ENCODE measurements at places on chromosomes 13 and 19.
A peak's percentile ranks its signal among the peaks of the same experiment; 100 is the strongest.

DNA sequence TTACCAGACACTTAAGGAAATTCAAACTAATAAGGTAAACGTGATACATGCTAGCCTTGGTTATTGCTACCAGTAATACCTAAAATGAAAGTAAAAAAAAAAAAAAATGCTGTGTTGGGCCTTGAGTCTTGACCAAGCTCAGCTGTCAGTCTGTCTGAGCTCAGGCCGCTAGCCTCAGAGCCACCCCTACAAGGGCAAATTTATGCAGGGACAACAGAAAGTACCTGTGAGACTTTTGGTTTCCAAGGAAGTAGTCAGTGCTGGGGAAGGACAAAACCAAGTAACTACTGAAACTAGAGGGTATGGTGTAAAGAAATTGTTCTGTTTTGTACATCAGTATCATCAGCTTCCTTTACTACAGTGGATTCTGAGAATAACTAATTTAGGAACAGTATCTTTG, 134.3 kb upstream of the SLITRK5 start:
- no peak for DNase-seq

- no peak for DNase-seq
Observed at GRCh38 chr13:91355826-91356710, 8.6 kb downstream of the MIR17HG start.

DNA sequence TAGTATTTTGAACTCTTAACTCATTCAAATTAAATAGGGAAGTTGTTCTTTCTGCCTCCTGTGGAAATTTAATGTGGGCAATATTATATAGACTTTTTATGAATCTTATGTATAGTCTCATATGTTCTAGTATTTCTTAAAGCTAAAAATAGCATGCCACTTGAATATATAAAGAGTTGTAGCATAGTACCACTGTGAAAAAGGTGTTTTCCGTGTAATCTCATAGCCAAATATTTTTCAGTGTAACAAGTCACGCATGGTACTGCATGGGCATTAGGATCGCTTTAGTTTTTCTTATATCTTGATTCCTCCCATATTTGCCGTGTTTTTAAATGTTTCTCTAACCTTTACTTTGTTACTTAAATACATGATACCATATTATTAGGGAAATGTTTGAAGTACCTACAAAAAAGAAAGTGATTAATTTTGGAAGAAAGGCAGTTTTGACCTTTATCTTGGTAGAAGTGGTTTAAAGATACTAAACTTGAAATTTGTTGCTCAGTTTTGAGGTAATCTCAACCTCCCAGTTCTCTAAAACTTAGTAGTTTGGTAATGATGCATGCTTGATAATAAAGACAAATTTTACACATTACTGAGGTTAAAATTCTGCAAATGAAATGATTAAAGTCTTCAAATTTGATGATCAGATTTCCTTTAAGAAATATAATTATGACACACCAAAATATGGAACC, 81.2 kb downstream of the PAN3 start:
- no peak for DNase-seq

GRCh38 chr19:16210168-16210567, 12.5 kb downstream of the AP1M1 start:
- DNase-seq = no peak

DNA sequence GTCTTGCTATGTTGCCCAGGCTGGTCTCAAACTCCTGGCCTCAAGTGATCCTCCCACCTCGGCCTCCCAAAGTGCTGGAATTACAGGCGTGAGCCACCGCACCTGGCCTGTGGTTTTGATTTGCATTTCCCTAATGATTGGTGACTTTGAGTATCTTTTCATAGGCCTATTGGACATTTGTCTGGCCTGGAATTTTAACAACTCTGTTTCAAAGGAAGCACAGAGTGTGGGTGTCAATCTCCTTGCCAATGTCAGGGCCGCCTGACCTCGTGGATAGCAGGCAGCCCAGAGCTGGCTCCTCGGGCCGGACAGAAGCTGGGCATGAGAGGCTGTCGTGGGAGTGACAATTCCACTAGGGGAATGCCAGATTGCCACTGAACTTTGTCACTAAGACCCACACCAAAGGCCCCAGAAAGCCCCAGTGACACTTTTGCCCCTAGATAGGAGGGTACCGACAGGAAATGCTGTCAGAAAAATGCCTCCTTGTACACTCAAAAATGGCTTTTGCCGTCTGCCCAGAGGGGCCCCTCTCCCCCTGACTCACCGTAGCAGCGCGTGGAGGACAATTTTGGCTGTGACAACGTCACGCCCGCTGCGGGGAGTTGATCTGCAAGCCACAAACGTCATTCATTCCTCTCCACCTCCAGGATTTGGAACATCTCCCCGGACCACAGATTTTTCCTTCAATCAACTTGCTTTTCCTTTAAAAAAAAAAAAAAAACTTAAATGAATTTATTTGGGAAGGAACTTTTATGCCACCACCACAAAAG, 11.7 kb upstream of the ADGRE5 start:
- peak; percentile 62 for DNase-seq

- DNase-seq = no peak
Observed at GRCh38 chr19:10408511-10409283, 5.4 kb upstream of the CDC37 start.

GRCh38 chr19:1089891-1090290, 5.3 kb downstream of the POLR2E start:
- no peak for DNase-seq

GRCh38 chr19:3057275-3057714, 5.0 kb downstream of the TLE5 start:
- DNase-seq = no peak

- DNase-seq = peak; percentile 9
Observed at GRCh38 chr13:36736119-36736726, 62.4 kb downstream of the SERTM1 start.

DNA sequence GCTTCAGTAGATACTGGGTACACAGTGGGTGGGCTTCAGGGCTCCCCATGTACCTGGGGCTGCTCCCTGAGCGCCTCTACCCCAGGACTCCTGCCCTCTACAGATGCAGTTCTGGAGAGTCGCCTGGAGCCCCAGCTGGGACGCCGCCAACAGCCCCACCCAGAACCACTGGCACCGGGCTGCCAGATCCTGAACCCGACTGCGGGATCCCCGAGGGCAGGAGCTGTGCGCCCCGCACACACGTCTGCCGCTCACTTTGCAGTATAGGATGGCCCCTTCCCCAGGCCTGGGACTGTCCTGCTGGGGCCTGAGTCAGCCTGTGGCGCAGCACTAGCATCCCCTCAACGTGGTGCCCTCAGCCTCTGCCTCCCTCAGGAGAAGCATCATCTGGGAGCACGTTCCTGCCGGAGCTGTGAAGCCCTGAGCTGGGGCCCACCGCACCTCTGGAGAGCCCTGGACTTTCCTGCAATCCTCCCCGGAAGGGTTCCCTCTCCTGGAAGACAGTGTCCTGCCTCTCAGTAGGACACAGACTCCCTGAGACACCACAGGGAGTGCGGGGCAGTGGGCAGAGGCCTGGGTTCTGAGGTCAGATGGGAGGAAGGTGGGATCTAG, 3.7 kb downstream of the REXO1 start:
- no peak for DNase-seq

GRCh38 chr13:94243551-94243950, 235.9 kb downstream of the DCT start:
- no peak for DNase-seq

GRCh38 chr19:48456864-48457263, 1.5 kb downstream of the KCNJ14 start:
- DNase-seq = no peak

DNA sequence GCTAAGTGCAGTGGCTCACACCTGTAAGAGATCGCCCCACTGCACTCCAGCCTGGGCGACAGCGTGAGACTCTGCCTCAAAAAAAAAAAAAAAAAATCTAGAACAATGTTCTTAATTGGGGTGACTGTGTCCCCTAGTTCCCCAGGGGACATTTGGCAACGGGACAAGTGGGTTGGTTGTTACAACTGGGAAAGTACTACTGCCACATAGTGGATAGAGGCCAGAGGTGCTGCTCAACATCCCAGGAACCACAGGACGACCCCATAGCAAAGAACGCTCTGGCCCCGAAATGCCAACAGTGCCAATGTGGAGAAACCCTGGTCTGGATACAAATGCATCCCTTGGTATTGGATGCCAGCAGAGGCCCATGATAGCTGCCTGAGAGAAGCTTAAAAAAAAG, 11.8 kb downstream of the NLRP12 start:
- no peak for DNase-seq

- no peak for DNase-seq
Observed at GRCh38 chr19:33156334-33156733, 24.4 kb downstream of the WDR88 start.

- no peak for DNase-seq
Observed at GRCh38 chr13:112952759-112953551, 16.1 kb upstream of the MCF2L start.

GRCh38 chr13:80477661-80478443, 136.9 kb upstream of the SPRY2 start:
- no peak for DNase-seq

- no peak for DNase-seq
Observed at GRCh38 chr13:90205081-90205480, 1142.4 kb upstream of the MIR17HG start.

- no peak for DNase-seq
Observed at GRCh38 chr19:15701757-15702533, 25.9 kb upstream of the OR10H2 start.

GRCh38 chr19:28864024-28864503, 348.9 kb downstream of the UQCRFS1 start:
- no peak for DNase-seq

DNA sequence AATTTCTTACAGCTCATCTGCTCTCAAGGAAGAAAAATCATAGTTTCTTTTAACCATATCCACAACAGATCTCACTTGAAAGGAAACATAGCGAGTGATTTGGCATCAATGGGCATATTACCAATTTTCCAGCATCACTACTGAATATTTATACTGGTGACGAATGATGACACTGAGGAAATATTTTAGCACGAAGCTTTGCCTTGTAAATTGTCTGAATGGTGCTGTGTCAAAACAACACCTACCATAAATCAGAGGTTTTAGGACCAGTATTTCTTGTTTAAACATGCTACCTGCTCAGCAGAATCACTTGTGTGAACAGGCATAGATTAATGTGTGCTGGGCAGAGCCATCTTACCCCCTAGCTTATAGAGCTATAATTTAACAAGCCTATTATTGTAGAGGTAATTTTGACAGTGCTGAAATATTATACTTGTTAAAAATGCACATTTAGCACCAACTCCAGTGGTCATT, 146.8 kb downstream of the ABCC4 start:
- no peak for DNase-seq

DNA sequence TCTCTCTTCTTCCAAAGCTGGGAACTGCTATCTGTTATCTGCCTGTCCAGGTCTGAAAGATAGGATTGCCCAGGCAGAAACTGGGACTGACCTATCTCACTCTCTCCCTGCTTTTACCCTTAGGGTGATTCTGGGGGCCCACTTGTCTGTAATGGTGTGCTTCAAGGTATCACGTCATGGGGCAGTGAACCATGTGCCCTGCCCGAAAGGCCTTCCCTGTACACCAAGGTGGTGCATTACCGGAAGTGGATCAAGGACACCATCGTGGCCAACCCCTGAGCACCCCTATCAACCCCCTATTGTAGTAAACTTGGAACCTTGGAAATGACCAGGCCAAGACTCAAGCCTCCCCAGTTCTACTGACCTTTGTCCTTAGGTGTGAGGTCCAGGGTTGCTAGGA, 5.1 kb downstream of the KLK3 start:
- DNase-seq = no peak

DNA sequence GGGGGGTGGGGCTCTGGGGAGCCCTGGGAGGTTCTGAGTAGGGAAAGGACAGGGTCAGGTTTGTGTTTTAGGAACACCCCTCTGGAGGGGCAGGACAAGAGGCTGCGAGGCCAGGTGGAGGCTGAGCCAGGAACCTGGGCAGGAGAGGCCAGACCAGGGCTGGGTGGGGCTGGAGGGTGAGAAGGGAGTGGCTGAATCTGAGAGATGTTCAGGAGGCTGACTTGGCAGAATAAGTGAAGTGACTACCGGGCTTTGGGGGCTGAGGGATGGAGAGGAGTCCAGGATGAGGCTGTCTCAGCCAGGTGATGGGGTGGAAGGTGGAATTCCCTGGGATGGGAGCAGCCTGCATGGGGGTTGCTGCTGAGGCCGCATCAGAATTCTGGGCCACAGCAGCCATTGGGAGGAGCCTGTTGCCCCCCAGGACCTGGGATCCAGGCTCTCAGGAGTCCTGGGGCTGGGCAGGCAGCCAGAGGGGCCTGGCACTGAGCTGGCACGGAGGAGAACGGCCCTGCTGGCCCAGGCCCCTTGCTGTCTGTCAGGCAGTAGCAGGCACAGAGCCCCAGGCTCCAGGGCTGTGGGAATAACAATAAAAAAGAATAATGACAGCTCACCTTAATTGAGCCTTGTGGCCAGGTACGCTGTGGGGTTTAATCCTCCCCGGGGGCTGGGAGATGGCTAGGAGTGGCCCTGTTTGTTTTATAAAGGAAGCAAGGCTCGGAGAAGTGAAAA, 3.3 kb downstream of the PPP5C start:
- no peak for DNase-seq

DNA sequence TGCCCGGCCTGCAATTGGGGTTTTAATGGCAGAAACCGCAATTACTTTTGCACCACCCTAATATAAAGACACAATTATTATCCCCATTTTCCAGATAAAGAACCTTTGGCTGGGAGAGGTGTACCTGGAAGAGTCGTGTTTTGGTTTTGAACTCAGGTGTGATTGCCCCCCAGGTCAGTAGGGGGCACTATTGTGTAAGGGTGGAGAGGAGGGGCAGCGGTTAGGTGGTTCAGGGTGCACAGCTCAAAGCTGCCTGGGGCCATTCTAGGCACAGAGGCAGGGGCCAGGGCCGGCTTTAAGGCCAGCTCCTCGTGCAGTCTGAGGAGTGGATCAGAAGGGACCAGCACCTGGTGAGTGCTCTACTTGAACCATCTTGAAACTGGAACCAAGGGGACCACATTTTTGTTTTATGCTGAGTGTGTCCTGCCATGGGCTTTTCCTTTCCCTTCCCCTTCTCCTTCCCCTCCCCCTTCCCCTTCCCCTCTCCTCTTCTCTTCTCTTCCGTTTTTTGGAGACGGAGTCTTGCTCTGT, 5.8 kb upstream of the FCGRT start:
- DNase-seq = peak; percentile 63

DNA sequence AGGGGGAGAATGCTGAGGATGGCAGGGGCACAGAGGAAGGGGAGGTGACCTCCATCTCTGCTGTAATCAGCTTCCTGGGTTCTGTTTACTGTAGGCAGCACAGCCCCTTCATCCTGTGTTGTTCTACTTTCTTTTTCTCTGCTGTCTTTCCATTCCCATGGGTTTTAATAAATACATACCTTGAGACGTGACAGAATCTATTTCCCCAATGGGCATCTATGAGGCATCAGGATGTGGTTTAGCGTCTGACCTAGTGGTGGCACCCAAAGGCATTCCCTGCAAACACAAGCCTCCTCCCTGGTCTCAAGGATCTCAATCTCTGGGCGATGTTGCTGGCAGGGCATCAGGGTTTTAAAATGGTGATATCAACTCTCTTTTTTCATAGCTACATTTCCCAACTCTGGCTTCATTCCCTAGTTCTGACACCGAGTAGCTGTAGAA, 60.8 kb downstream of the ALOX5AP start:
- DNase-seq = no peak

- DNase-seq = no peak
Observed at GRCh38 chr13:29568731-29569130, 26.8 kb downstream of the SLC7A1 start.

- DNase-seq = no peak
Observed at GRCh38 chr13:50323440-50324065, 308.3 kb downstream of the KCNRG start.

- DNase-seq = no peak
Observed at GRCh38 chr13:73146707-73147106, 87.9 kb downstream of the KLF5 start.
